Right forelimb (tissue), 1 donor: ENCODE measurements at places on chromosomes 5 and 9.
A peak's percentile ranks its signal among the peaks of the same experiment; 100 is the strongest.

DNA sequence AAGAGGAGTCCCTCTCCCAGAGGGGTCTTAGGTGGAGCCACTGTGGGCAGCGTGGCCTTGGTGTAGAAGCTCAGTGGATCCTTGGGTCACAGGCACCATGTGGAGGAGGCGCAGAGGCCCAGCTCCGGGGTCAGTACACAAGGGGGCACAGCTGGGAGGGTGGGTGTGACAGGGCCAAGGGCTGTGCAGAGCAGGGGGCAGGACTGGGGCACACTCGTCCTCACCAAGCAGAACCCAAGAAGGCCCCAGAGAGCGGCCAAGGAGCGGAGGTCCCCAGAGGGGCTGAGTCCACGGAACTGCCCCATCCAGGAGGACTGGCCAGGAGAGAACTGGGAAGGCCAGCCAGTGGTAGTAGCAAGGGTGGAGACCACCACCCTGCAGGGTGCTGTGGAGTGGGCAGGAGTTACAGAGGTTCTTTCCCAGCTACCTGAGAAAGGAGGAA is 2.5 kb upstream of the LPCAT1 start:
- peak; percentile 18 for DNase-seq

GRCh38 chr5:134614450-134615085 is 18.1 kb downstream of the SAR1B start:
- no peak for DNase-seq

GRCh38 chr5:160749682-160750081 is 102.3 kb downstream of the ATP10B start:
- DNase-seq: no peak

DNA sequence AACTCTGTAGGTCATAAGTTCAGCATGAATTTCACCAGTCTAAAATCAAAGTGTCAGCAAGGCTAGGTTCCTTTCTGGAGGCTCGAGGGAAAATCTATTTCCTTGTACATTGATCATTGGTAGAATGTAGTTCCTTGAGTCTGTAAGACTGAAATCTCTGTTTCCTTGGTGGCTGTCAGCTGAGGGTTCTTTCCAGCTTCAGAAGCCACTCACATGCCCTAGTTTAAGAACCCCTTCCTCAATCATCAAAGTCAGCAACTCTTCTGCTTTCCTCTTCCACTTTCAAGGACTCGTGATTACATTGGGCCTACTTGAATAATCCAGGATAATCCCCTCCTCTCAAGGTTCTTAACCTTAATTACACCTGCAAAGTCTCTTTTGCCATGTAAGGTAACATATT is 4.9 kb upstream of the SCAMP1 start:
- DNase-seq: no peak

- DNase-seq: no peak
Measured at GRCh38 chr9:116298249-116298648, 144.7 kb downstream of the PAPPA start.

DNA sequence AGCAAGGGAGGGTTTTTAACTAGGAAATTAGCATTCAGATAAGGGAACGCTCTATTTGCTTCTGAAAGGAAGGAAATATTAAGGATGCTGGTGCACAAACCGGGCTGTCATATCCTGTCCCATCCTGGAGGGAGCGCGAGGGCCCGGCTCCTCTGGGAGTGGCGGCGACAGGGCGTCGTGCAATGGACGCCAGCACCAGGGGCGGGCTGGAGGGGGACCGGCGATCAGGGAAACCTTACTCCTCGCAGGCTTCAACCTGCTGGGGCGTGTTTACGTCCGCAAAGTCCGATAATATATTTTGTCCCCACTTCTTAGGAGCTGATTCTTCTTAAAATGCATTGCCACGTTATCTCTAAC is 197.1 kb upstream of the TBCA start:
- DNase-seq: no peak

GRCh38 chr9:136521537-136521936 is 24.3 kb downstream of the NOTCH1 start:
- no peak for DNase-seq

DNA sequence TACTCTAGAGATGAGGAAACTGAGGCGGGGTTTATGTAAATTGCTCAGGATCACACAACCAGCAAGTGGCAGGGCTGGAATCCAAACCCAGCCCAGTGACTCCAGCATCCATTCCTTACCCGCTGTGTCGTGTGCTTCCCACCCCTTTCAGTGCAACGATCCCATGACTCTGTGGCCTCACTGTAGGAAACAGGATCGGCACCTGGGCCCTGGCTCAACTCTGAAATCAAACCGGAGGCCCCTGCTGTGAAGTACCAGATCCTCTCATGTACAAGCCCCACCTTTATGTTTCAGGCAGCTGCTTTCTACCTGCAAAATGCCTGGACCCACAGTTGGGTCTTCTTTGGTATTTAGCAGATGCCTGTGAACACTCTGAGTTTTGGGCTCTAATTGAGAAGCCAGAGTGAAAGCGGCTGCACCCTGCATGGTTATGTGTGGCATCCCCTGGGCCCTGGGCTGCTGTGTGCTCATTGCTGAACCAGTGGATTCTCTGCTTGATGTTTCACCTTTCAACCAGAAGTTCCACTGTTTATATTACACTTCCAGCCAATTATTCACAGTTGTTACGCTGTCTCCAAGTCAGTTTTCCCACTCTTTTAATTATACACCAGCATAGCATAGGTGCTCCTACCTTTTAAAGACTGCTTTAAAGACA is 36.7 kb downstream of the ABLIM3 start:
- DNase-seq: no peak

- no peak for DNase-seq
Measured at GRCh38 chr9:38689678-38690077, 30.3 kb downstream of the FAM240B start.

GRCh38 chr5:145898171-145898570 is 25.4 kb upstream of the GRXCR2 start:
- DNase-seq: no peak

DNA sequence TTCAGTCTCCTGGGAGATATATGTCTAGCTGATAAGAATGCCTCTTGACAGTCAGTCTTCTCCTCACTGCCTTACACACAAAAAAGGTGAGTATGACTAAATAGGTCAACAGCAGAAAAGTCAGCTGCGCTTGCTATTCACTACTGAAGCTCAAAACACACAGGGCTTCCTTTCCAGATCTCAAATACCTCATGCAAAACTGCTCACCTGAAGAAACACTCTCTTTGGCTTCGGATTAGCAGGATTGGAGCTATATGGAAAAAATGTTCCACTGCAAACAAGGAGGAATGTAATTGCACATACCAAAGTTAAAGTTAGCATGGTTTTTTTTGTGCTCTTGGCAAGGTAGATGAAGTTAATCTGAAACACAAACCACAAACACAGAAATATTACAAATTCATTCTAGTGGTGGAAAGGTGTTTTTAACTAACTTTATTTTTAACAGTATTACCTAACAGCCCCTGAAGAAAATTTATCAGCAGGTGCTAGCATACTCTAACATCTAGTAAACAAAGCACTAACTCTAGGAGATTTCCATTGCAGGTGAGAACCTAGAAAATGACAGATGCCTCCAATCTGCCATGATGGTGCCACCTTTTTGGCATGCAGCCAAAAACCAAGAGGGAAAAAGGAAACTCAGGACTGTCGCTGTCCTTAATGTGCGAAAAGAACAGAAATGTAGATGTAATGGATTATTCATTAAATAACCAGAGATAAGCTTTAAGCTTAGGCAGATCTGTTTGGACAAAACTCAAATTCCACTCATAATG is 31.8 kb downstream of the ERMP1 start:
- no peak for DNase-seq

DNA sequence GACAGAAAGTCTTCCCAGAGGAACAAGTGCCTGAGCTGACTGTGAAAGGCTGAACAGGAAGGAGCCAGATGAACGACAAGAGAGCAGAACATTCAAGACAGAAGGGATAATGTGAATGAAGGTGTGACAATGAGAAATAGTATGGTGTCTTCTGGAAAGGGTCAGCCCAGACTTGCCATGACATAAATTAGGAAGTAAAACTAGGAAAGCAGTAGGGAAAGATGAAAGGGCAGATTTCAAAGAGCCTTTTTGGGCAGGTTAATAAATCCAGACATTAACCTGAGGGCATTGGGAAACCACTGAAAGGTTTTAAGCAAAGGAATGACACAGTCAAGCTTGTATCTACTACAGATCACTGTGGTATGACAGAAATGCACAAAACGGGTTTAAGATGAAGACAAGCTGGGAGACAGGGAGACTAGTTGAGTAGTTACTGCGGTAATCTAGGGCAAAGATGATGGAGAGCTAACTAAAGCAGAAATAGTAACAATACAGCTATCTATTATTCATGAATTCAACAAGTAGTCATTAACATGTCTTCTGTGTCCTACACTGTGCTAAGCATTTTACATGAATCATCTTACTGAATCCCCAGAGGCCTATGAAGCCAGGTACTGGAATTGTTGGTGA is 580.9 kb upstream of the WWC1 start:
- no peak for DNase-seq

DNA sequence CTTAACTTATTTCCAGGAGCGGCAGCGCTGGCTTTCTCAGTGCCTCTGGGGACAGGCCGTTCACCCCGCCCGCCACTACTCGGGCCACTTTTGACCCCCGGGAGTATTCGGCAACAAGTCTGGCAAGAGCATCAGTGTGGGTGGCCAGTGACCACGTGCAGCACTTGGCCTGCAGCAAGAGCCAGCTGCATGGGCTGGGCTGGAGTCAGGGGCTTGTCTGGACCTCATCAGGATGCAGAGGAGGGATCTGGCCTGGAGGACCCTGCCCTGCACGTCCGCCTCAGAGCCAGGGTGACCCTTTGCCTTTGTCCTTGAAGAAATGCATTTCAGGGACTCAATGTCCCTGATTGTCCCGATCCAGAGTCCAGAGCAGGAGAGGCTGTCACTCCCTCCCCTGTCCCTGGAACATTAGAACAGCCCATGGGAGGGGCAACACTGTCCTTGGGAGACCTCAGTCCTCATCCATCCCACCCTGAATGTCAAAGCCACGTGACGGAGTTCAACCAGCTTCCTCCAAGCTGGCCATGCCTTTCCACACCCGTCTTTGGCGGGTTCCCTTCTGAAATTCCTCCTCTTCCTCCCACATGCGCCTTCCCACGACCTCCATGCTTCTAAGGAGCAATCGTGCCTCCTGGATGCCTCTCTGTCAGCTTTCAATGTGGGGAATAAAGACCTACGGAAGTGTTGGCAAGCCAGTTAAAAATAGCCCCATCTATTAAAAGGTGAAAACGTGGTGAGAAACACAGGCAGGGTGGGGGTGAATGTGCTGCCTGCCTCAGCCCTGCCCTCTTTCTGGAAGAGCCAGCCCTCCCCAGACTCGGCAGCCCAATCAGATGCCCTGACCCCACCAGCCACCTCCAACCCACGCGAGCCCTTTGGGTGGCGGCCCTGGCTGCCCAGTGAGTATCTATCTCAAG is 99.0 kb downstream of the OLFM1 start:
- no peak for DNase-seq

GRCh38 chr5:122258840-122259239 is 53.2 kb upstream of the SNCAIP start:
- DNase-seq: no peak

DNA sequence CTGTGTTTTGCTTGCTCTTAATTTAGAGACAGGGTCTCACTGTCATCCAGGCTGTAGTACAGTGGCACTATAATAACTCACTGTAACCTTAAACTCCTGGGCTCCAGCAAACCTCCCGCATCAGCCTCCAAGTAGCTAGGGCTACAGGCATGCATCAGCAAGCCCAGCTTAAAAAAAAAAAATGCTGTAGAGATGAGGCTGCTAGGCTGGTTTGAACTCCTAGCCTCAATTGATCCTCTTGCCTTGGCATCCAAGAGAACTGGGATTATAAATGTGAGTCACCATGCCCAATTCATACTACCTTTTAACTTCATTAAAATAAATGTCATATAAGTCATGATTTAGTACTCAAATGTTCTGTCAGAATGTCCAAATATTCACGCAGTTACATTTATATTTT is 2195.7 kb upstream of the C9orf72 start:
- DNase-seq: no peak

DNA sequence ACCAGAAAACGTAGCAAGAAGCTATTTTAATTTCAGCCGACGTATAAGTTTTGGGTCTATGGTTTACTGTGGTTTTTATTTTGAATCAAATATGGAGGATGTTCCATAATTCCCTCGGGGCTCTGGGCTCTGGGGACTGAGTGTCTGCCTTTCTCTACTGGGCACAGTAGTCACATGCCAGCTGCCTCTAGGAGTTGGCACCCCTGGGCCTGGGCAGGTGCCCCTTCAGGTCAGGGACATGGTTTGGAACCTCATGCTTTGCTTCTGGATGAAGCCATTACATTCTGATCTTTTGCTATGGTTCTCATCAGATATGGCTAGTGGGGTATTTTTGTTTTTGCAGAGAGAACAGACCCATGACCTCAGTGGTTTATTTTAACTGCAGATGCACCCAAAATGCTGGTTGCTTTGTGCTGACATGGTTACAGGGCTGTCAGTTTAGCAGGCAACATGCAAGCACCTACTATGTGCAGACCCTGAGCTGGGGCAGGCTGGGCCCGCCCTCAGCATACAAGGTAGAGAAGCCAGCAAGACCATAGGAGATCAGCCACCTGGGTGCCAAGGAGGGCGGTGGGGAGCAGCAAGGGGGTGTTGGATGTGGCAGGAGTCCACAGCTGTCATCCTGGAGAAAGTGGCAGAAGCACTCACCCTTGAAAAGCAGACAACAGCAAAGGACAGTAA is 54.5 kb upstream of the PSD2 start:
- DNase-seq: peak; percentile 38

GRCh38 chr5:88778736-88779135 is 104.2 kb downstream of the MEF2C start:
- DNase-seq: peak; percentile 50

- no peak for DNase-seq
Measured at GRCh38 chr9:89659473-89659872, 54.7 kb downstream of the GADD45G start.

DNA sequence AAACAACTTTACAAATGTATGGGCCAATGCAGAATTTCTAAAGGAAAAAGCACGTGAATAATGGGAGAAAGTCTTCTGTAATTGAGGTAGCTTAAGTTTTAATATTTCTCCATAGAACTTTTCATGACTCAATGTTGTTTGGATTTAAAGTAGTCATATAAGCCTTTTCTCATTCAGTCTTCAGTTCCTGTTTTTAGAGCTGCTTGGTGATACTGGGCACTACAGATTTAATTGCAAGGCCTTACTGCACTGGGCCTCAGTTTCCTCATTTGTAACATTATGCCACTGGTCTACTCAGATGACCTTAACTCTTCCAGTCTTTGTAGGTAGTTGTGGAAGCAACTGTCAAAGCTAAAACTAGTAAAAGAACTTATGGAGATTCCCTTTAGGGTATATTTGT is 60.4 kb downstream of the WDR41 start:
- DNase-seq: no peak

- no peak for DNase-seq
Measured at GRCh38 chr5:17316970-17317459, 99.6 kb downstream of the BASP1 start.
